Activated CD4-positive, alpha-beta T cell treated with anti-CD3 and anti-CD28 coated beads, Interleukin-2, amount 50 U/mL, for 1 hour (primary cell): ENCODE measurements at places on chromosomes 12 and 14.

DNA sequence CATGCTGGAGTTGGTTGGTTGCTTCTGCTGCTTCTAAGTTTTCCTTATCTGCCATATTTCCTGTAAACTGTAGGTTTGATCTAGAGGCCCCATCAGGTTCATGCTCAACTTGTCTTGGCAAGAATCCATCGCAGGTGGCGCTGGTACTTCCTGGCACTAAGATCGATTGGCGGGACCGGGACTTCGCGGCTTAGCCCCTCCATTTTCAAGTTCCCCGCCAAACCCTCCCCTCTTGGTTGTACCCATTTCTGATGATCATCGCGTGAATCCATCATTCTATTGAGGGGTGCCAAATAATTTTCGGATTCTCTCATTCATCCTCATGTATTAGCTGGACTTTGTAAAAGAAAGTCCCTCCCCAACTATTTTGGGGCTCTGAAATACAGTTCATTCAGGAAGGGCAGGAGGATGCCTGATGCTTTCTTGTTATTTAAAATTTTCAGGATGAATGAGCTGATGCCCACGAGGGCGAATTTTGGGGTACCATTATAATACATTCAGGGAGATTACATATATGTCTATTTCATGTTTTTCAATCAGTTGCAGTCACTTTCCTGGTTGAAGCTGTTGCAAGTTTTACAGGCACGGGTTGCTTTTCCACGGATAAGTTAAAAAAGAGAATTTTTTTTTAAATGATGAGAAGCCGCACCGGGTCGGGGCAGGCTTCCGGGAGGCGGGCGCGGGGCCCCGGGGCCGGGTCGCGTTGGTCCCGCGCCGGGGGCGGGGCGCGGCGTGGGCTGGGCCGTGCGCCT, 395 bp upstream of the BRI3BP start:
- peak; percentile 79 for DNase-seq

GRCh38 chr14:99950181-99950580, 115.0 kb upstream of the EVL start:
- no peak for DNase-seq

GRCh38 chr14:81990312-81990761, 456.7 kb upstream of the SEL1L start:
- DNase-seq = peak; percentile 13

GRCh38 chr14:75515629-75515996, 6.7 kb upstream of the BATF start:
- no peak for DNase-seq

DNA sequence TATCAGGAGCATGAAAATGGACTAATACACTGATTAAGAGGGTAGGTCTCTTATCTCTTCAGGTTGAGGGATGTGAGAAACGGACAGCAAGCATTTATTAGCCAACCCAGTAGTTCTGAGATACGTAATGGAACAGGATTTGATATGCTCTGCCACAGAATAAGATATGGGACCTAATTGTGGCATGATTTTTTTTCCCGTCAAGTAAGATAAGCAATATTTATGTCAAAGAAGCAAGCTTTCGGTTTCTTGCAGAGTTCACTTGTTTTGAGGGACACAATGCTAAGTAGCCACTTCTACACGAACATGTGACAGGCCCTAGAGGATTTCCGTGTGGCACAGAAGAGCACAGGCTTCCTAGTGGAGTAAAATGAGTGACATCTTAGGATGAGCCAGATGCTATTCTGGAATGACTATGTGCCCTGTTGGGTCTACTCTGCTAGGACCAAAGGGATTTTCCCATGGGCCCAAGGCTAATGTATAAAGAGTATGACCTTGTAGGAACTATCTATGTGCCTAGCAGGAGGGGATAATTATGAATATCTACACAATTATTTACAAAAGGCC, 57.9 kb downstream of the SLC38A1 start:
- DNase-seq = no peak

GRCh38 chr14:94036313-94037167, 10.4 kb downstream of the OTUB2 start:
- DNase-seq = peak; percentile 72

DNA sequence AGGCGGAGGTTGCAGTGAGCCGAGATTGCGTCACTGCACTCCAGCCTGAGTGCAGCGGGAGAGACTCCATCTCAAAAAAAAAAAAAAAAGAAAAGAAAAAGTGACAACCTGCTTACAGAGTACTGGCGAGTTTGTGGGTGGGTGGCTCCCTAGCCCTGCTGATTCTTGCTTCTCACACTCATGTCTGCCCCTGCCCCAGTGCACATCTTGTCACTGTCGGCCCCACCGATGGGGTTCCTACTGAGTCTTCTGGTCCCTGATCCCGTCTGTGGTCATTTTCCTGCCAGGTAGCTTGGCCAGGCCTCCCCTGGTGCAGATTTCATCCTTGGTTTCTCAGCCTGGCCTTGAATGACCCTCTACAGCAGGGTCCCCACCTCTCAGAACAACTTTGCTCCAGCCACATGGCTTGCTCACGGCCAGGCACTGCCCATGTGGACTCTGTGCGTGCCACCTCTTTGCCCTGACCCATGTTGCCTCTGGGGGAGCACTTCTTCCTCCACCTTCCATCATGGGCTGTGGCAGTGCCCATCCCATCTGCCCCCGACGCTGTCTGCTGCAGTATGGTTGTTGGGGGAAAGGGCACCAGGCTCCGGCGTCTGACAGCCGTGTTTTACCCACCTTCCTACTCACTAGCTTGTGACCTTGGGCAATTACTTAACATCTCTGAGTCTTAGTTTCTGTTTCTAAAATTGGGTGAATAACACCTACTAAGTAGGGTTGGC, 2.1 kb upstream of the PTPN6 start:
- DNase-seq = no peak

GRCh38 chr12:59839514-59839913, 243.7 kb downstream of the SLC16A7 start:
- no peak for DNase-seq

DNA sequence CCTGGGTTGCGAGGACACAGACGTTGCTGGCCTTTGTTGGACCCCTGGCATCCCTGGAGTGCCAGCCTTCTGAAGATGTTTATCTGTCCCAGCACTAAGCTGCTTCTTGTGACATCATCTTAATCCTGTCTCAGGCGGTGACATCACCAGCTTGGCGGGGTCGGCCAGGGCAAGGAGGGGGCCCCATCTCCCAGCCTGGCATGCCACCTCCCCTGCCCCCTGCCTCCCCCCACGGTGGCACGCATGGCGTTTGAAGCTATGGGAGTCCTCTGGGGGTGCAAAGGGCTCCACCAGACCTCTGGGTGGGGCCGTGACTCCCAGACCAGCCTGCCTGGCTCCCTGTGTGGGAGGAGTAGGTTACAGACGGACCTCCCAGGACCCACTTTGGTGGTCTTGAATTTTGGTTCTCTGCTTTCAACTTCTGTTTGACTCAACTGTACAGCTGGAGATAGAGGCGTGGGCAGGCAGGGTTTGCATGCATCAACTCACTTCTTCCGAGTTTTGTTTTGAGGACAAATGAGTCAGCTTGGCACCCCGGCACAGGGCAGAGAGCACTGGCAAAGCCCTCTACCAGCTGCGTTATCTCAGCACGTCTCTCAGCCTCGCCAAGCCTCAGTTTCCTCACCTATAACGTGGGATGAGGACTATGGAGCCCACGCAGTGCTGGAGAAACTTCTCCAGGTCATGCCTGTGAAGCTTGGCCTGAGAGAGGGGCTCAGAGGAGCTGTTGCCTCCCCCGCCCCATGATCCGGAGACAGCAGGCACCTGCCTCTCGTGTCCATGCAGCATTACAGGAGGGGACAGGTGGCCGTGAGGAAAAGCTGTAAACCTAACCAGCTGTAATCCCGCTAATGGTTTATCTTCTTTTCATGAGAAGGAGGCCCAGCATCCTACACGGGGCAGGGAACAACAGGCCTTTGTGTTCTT, 38.8 kb upstream of the EML1 start:
- no peak for DNase-seq

DNA sequence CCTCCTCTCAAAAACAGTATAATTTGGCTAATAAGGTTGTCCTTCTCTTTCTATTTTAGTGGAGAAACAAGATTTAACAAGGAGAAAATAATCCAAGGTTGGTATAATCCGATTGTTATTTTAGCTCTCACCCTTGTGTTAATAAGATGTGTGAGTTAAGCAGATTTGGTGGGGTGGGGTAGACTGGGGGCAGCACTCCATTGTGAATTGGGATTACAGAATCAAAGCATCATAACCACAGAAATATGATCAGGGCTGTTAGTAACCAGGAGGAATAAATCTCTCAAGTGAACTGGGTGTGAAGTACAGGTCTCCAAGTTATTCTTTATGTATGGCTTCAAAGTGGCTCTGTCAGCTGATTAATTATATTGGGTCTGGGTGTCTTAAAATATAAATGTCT, 10.2 kb downstream of the TIGAR start:
- no peak for DNase-seq

- no peak for DNase-seq
Measured at GRCh38 chr14:41957459-41957858, 350.8 kb downstream of the LRFN5 start.

- DNase-seq = no peak
Measured at GRCh38 chr12:13725049-13725448, 256.4 kb downstream of the GRIN2B start.

GRCh38 chr12:23458640-23459039, 490.8 kb downstream of the SOX5 start:
- DNase-seq = no peak

DNA sequence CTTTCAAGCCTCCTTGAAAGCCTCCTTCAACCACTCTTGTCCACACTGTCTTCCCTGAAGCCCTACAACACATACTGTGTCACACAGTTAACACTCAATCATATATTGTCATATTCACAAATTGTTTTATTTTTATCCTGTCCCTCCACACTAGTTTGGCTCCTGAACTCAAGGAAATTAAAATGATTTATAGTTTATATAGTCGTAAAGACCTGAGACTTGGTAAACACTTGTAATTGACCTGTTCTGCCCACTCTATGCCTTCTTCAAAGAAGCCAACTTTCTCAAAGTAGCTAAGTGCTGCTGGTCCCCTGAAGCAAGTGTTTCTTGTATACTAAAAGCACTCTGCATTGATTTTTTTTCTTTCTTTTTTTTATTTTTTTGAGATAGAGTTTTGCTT, 15.6 kb upstream of the NEK9 start:
- no peak for DNase-seq

DNA sequence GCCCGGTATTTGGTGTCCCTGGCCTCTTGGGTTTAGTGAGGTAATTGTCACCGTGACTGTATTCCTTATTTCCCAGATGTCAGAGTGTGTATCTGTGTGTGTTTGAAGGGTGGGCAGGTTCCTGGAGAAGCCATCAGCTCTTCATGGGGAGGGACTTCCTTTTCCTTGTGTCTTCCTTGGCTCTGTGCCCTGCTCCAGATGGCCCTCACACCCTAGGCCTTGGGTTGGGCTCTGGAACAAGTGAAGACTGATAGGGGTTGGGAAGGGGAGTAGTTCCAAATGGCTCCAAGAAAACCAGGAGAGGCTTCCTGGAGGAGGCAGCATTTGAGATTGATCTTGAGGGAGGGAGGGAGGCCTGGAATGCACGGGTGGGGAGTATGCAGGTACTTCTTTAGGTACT, 43.8 kb upstream of the PRIMA1 start:
- no peak for DNase-seq

DNA sequence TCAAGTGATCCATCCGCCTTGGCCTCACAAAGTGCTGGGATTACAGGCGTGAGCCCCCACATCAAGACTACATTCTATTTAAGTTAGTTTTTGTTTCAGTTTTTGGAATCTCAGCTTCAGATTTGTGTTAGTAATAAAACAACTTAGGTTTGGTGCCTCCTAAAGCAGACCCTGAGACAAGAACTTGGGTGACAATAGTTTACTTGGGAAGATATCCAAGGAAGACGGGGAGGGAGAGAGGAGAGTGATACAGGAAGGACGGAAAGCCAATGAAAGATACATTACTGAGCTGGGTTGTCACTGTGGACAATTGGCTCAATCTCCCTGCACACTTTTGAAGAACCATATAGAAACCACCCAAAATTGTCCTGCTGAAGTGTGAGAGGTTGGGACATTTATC, 22.6 kb upstream of the PTGR2 start:
- no peak for DNase-seq

GRCh38 chr12:1284611-1285010, 293.6 kb downstream of the ERC1 start:
- no peak for DNase-seq

- no peak for DNase-seq
Measured at GRCh38 chr12:67980391-67980790, 8.9 kb upstream of the IFNG-AS1 start.

GRCh38 chr12:23847857-23848256, 101.6 kb downstream of the SOX5 start:
- DNase-seq = no peak

- no peak for DNase-seq
Measured at GRCh38 chr14:58912799-58913432, 275.2 kb downstream of the DACT1 start.

- DNase-seq = no peak
Measured at GRCh38 chr12:48947727-48948126, 9.6 kb downstream of the ARF3 start.

- peak; percentile 47 for DNase-seq
Measured at GRCh38 chr14:75274899-75275569, 3.6 kb upstream of the FOS start.

DNA sequence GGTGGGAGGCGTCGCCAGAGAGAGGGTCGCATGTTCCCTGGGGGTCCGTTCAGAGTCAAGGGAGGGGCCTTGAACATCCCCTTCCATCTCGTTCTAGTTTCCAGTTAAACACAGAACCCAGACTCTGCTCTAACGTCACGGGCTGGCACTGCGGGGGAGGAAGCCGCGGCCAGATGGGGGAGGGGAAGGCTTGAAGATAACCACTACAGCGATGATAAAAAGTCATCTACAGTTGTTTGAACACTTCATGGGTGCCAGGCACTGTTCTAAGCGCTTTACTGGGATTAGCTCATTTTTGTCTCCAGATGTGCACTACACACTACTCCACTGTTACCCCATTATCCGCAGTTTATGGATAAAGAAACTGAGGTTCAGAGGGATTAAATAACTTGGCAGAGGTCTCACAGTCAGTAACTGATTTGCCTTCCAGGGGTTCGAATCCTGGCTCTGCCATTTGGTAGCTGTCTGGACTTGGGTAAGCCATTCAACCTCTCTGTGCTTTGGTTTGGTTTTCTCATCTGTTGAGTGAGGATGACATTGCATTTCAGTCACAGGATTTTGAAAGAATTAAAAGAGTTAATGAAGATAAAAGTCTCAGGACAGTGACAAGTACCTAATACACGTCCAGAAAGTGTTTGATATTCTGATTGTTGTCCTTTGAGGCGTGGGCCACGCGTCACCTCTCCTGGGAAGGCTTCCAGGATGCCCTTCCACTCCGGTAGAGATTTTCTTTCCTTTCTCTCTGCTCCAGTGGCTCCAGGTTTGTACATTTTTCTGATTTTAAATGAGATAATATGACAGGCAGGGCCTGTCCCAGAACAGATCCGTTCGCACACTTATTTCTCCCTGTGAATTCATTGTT, 798 bp upstream of the RASAL1 start:
- peak; percentile 65 for DNase-seq

DNA sequence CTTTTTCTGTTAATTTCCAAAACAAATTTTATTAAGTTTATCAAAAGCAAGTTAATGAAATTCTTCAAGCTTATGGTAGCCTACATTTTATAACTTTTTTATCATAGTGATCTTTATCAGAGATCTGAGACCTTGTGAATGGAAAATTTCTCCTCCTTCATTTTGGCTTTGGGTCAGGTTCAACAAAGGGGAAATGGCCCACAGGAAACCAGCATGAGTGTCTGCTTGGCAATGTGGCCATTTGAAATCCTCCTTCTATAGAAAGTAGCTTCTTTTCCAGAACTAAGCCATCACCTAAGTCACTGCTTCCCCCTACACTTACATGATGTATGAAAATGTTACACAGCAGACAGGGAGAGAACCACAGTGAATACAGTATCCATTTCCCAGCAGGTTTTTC, 1.6 kb downstream of the RHOJ start:
- DNase-seq = no peak
